ENCODE measurements at places on chromosomes 7 and 10.

DNA sequence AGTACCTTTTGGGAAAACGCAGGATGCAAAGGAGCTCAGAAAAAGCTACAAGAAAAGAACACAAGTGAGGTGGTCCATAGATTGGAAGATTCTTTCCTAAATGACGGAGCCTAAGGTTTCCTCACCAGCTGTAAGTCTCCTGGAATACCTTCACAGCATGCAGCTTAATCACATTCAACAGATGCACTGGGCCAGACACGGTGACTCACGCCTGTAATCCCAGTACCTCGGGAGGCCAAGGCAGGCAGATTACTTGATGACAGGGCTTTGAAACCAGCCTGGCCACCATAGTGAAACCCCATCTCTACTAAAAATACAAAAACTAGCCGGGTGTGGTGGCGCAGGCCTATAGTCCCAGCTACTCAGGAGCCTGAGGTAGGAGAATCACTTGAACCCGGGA, 228.7 kb downstream of the FRMD4A start:
- no peak for DNase-seq

GRCh38 chr7:114297121-114297520, 117.5 kb upstream of the FOXP2 start:
- DNase-seq = no peak

GRCh38 chr10:114401195-114401791, 3.0 kb downstream of the AFAP1L2 start:
- no peak for DNase-seq

DNA sequence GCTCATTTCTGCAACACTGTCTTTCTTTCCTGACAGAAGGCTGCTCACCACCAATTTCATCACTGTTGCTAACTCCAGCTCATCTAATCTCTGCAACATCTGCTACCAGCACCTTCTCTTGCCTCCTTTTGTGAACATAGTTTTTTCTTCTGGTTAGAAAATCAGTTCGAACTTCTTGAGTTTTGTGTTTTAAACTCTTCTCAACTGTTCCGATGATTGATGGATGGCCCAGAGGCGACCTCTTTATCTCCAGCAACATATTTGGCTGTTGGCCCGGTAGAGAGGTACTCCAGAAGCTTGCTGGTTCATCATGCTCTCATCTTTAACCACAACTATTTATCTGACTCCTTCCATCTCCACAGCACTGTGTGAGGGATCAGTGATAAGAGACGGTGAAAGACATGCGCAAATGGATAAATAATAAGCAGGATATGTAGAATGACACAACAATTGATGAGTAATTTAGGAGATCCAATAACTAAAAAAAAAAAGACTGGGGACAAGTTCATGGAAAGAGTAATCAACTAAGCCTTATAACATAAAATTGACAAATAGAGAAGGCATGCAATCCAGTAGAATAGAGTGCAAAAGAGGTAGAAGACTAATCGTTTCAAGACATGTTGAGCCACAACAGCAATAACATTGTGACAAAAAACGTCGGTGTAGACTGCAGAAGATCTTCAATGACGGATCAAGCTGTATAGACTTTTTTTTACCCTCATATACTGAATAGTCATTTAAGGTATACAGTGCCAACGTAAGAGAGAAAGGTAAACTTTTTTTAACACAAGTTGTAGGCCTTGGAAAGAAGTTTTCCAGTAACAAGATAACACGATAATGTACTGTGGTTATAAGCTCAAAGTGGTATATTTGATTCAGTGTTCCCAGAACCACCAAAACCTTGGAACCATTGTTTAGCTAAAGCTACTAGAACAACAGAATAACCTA, 152.2 kb downstream of the CRPPA start:
- DNase-seq = no peak

DNA sequence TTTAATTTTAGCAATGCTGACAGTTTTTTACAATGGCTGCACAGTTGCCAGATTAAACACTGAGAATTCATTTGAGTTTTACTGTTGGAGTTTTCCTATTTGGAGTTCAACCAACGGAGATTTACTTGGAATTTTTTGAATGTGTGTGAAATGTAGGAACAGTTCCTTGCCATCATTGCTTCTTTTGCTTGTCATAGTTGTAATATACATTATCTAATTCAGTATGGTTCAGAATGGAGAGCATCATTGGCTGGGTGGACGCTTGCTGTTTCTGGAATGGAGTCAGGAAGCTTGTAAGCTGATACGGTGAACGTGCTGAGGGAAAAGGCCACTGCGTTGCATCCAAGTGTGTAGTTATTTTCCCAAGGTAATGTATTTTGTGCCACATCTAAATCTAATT, 404.3 kb upstream of the KLF6 start:
- no peak for DNase-seq

- DNase-seq = no peak
Measured at GRCh38 chr7:99210265-99210970, 2.5 kb upstream of the KPNA7 start.

GRCh38 chr10:11270135-11270857, 252.6 kb downstream of the CELF2 start:
- no peak for DNase-seq

DNA sequence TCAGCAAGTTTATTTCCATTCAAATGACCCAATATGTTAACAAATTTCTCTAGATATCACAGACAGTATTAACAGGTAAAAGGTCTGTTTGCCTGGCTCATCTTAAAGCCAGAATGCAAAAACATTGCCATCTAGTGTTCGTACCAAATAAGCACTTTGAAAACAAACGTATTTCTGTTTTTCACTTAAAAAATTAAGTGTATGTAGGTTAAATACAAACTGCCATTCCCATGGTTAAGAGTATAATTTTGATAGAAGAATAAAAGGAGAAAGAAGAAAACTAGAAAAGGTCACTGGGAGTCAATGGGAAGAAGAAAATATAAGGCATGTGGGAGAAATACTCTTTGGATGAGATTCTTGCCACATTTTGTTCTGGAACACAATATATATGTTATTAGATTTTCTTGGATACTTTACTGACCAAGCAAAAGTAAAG, 51.0 kb downstream of the ORC5 start:
- no peak for DNase-seq

- no peak for DNase-seq
Measured at GRCh38 chr10:59508296-59508695, 145.9 kb upstream of the FAM13C start.

- DNase-seq = no peak
Measured at GRCh38 chr10:80411267-80411668, 2.9 kb downstream of the PRXL2A start.

- DNase-seq = no peak
Measured at GRCh38 chr10:112338957-112339356, 35.0 kb upstream of the ACSL5 start.

Measured in cortex of kidney (tissue), 1 donor.